Activated CD8-positive, alpha-beta memory T cell treated with anti-CD3 and anti-CD28 coated beads for 1 hour (primary cell): ENCODE measurements at places on chromosomes 5 and 9.

DNA sequence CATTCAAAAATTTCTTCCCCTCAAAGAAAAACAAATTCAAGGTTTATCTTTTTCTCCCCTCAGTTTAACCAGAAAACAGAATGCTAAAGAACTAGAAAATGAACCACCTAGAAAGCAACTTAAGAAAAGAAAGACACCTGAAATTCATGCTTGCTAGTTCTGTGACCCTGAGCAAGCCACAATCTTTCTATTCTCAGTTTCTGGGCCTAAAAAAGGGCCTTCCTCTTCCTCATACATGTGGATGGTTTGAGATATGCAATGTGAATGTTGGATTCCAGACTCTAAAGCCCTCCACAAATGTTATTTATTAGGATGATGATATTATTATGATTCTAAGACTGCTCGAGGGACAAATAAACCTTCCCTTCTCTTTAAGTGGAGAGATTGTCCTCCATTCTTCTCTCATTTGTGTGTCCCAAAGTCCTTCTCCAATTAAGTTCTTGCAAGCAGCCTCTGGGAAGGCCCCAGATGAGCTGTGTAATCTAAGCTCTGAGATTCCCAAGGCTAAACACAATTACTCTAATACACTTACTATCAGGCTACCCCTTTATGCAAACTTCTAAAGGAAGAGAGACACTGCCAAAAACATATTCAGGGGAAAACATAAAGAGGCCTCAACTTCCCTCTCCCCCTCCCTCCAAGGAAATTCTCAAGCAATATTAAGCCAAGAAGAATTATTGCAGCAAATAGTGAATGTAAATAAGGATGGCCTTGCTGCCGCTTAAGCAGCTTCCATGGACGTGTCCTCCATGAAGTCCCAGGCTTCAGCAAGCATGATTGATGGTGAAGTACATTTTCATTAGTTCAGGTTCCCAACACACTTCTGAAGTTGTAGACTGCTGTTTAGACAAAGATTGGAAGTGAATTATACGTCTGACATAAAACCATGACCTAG is 80.2 kb downstream of the PRKACG start:
- no peak for DNase-seq

GRCh38 chr5:125398466-125398865 is 652.0 kb upstream of the ZNF608 start:
- no peak for DNase-seq

GRCh38 chr5:66363097-66363496 is 219.0 kb downstream of the SREK1 start:
- no peak for DNase-seq

GRCh38 chr9:126463426-126463825 is 136.8 kb downstream of the MVB12B start:
- DNase-seq: no peak

DNA sequence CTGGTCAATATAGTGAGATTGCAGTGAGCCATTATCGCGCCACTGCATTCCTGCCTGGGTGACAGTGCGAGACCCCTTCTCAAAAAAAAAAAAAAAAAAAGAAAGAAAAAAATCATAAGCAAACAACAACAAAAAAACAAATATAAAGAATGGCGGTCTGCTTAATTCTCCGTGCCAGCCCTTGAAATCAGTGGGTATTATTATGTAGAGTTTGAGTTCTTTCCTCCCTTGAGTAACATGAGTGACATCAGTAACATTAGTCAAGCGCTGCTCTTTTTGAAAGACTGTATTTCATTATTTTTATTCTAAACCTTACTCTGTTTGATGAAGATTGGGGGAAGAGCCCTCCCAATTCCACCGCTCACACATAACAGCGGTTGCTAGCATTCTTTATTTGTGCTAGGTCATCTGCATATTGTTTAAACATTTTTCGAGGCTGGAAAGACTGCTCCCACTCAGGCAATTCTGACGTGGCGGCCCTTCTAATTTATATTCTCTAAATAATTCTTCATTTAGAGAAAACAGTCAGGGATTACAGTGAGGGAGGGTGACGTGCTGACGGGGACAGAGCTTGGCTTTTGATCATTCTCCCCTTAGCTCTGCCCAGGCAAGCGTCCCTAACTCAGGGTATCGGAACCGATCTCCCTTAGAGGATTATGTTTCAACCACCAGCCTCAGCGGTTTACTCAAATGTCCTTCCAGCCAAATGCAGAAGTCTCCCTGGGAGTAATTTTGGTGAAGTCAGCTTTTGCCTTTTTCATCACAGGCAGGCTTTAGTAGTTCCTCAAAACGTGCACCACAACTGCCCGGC is 860 bp upstream of the MARCHF6 start:
- DNase-seq: no peak

- no peak for DNase-seq
Observed at GRCh38 chr9:108683245-108683644, 172.5 kb downstream of the ACTL7B start.

GRCh38 chr9:93200989-93201334 is 17.0 kb downstream of the WNK2 start:
- no peak for DNase-seq

DNA sequence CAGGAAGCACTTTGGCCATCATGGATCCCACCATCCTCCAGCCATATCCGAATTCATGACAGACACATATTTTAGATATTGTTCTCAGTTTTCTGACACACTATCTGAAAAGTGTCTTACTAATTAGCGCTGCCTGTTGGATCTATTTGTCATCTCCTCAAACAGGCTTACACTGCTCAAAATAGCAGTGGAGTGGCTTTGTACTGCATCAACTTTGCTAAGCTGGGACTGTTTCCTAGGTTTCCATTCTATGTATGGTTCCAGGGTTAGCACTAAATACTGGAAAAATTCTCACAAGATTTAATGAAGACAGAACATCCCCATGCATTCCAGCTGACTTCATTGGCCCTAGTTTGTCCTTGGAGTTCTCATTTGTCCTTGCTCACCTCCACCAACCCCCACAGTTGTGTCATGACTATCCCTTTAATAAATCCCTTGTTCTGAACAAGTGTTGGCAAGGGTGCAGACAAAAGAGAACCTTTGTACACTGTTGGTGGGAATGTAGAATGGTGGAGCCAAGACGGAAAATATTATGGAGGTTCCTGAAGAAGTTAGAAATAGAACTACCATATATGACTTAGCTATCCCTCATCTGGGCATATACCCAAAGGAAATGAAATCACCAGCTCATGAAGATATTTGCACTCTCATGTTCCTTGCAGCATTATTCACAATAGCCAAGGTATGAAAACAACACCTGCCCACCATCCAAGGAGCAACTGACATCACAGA is 136.5 kb upstream of the RAI14 start:
- no peak for DNase-seq

DNA sequence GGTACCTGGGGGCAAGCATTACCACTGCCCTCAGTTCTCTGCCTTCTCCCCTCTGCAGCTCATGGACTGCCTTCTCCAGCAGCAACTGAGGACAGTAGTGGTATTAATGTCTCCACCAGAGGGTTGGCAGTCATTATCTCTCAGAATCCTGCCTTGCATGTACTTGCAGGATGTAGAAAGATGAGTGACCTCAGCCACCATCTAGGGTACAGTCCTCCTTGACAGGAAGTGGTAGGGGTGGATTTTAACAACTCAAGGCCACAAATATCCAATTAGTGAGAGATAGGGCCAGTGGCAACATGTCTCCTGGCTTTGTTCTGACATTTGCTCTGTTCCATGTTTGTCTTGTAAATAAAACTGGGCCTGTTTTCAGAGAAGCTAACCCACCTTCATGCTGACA is 47.2 kb downstream of the F2R start:
- no peak for DNase-seq

DNA sequence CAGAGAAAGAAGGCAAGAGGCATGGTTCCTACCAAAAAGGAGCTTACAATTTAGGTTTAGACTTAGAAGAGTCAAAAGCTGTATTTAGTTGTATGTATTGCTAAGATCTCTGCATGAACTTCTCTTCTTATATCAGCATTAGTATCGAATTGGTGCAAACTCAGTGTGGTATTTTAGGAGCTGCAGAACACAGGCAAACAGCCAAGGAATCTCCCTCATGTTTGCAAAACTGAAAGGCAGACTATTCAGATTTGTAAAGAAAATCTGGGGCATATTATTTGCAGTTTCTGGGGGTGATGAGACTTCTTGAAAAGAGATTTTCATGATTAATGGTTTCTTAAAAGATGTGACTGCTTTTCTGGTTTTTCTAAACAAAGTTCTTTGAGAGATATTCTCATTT is 252.7 kb downstream of the CEMIP2 start:
- DNase-seq: no peak

DNA sequence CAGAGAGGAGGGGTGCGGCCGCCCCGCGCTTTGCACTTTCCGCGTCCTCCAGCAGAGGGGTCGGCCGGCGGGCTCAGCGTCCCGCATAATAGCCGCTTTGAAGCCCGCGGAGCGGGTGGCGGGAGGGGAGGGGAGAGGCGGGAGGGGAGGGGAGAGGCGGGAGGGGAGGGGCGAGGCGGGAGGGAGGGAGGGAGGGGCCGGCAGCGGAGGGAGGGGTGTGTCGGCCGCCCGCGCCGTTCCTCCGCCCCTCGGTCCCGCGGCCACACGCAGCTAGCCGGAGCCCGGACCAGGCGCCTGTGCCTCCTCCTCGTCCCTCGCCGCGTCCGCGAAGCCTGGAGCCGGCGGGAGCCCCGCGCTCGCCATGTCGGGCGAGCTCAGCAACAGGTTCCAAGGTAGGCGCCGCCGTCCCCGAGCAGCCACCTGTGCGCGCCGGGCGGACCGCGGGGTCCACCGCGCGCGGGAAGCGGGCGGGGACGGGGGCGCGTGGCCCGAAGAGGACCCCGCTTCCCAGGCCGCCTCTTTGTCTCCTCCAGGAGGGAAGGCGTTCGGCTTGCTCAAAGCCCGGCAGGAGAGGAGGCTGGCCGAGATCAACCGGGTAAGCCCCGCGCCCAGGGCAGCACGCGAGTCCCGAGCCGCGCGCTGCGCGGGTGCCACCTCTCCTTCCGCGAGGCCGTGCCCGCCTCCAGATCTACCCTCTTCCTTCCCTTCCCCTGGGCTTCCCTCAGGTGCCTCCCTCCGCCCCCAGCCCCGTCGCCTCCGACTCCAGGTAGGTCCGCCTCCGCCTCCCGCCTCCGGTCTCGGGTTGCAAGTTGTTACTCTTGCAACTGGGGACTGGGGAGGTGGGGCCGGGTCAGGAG is at the start of gene AIF1L:
AIF1L (plus strand) TSS at position 263 of the 857 bp plus-strand sequence; CDS start at position 362, 99 bp downstream.
- DNase-seq: no peak

DNA sequence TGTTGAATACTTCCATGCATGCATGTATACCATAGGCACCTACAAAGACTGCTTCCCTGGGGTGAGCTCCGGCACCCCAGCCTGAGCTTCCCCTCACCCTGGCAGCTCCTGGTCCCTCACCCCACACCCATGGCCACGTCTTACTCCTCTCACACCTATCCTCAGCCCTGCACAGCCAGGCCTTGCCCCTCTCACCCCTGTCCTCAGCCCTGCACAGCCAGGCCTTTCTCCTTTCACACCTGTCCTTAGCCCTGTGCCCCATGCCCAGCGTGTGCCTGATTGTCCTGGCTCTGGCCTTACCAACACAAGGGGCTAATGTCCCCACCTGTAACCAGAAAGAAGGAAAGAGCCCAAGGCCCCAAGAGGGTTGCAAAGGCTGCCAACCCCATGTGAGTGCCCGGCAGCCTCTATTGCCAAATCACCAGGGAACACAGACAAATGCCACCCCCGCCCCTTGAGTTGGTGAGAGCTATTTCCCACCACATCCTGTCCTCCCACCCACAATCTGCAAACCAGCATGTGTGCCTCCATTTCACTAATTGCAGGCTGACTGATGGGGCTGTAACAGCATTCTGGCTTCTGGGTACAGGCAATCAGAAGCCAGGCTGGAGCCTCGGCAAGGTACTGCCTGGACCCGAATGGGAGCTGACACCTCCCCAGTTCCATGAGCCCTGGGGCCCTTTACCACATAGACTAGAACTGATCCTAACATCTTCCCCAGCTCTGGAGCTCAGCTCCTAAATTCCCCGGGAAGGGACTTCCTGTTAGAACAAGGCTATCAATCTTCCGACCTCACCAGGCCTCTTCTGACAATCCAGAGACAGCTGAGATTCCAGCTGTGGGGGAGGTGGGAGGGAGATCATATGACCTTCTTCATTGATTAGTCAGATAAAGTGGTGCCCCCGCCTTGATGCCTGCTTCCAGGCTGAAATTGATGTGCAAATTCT is 78.2 kb downstream of the FAM114A2 start:
- DNase-seq: no peak

DNA sequence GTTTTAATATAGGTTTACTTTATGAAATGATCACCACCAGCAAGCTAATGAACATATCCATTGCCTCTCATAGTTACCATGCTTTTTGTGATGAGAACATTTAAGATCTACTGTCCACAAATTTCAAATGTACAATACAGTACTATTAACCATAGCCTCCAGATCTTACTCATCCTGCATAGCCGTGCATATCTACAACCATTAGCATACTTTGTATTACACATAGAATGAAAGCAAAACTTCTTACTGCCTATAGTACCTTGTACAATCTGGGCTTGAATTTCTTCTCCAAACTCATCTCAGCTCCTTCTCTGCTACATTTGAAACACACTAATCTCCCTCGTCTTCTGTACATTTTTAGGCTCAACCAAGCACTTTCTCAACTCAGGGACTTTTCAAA is 510.6 kb downstream of the PRR16 start:
- no peak for DNase-seq

- no peak for DNase-seq
Observed at GRCh38 chr9:85009251-85009650, 339.7 kb downstream of the NTRK2 start.

- DNase-seq: no peak
Observed at GRCh38 chr5:63500242-63500641, 462.0 kb downstream of the HTR1A start.

DNA sequence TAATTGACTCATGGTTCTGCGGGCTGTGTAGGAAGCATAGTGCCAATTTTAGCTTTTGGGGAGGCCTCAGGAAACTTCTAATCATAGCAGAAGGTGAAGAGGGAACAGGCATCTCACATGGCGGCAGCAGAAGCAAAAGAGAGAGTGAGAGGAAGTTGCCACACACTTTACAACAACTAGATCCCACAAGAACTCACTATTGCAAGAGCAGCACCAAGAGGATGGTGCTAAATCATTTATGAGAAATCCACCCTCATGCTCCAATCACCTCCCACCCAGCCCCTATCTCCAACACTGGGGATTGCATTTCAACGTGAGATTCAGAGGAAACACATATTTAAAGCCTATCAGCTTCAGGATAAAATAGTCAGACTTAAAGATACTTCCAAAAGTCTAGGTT is 36.1 kb upstream of the LPAR1 start:
- DNase-seq: no peak

DNA sequence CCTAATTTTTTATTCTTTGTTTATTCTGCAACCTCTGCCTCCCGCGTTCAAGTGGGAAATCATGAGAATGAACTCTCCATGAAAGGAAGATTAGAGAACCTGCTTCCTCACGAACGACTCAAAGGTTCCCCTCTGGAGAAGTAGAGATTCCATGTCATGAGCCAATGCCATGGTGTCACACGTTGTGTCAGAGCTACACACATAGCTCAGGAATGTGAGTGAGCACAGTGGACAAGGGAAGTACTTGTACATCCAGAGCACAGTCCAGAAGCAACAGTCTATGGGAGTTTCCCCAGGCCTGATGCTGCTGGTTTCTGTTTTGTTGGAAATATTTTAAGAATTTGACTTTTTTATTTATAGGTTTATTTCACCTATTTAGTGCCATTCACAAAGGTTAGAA is 26.8 kb upstream of the PPP2CA start:
- DNase-seq: no peak
